ENCODE measurements at places on chromosomes 3 and 15. TPM values are rescaled to one million over a fixed set of nuclear protein-coding genes. Genes with fewer than 3 reads are reported as not detected.

DNA sequence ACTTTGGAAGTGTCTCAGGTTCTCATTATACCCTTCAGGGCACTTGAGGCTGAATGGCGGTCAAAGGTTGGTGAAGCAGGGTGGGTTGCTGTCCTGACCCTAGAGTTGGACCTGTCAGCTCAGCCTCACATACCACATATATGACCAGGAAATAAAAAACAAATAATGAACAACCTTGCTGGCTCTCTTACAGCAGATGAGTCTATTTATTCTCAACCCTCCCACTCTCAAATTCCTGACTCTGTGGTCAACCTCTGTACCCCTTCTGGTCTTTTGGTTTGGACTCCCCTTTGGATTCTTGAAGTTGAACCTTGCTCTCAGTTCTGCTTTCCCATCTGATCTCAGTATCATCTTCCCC is 16.9 kb downstream of the PPP2R3A start:
- no peak overlapping the region for H3K27ac ChIP-seq
- no peak overlapping the region for H3K4me3 ChIP-seq
- DNase-seq, result no peak
- no peaks in the 10 kb centered on the region for H3K36me3 ChIP-seq
- H3K4me1 ChIP-seq, result no peaks in the 10 kb centered on the region
- peaks cover 2% of the 10 kb centered on the region for H3K27me3 ChIP-seq

DNA sequence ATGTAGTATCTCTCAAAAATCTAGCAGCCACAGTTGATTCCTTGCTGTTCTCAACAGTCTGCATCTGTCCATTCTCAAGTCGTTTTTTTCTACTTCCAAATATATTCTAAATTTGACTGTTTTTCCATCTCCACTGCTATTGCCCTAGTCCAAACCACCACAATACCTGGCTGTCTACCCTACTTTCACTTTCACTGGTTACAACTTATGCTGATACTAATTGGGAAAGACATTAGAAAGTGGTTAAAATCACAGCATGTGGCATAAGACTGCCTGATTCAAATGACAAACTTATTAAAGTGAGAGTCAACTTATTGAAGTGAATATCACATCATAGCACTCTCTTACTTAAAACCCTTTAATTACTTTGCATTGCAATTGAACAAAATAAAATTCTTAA is 72.6 kb downstream of the CHST2 start:
- H3K27ac ChIP-seq, result no peak overlapping the region
- DNase-seq, result no peak
- no peaks in the 10 kb centered on the region for H3K27me3 ChIP-seq
- H3K4me1 ChIP-seq, result peaks cover 14% of the 10 kb centered on the region

- peak; percentile 76 for DNase-seq
- peak overlapping the region; percentile 91 for H3K4me3 ChIP-seq
- peak overlapping the region; percentile 99 for H3K27ac ChIP-seq
- no peaks in the 10 kb centered on the region for H3K27me3 ChIP-seq
- peaks cover 59% of the 10 kb centered on the region for H3K4me1 ChIP-seq
- peaks cover 37% of the 10 kb centered on the region for H3K36me3 ChIP-seq
These were observed 34.8 kb upstream of the CD47 start for GRCh38 chr3:108125550-108126071.

DNA sequence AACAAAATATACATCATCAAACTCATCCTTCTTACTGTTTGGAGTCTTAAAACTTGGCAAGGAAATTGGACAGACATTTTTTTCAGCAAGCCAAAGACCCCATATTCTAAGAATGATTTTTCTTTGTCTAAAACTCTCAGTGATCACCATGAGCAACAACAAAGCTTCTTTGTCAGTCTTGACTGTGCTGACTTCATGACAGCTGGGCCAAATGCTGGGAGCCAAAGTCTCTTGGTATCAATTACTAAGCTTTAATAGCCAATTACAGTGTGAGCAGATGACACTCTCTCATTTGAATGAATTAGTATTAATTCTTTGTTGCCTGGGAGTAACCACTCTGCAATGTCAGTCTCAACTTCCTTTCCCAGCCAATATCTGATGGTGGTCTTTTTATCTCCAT is 48.1 kb upstream of the GK5 start:
- H3K4me1 ChIP-seq, result peaks cover 14% of the 10 kb centered on the region
- H3K36me3 ChIP-seq, result no peaks in the 10 kb centered on the region
- no peak overlapping the region for H3K27ac ChIP-seq
- no peaks in the 10 kb centered on the region for H3K27me3 ChIP-seq
- H3K4me3 ChIP-seq, result no peak overlapping the region

GRCh38 chr3:36282766-36283165 is 97.5 kb upstream of the STAC start:
- no peak for DNase-seq
- no peak overlapping the region for H3K27ac ChIP-seq
- no peaks in the 10 kb centered on the region for H3K4me1 ChIP-seq
- no peak overlapping the region for H3K4me3 ChIP-seq
- no peaks in the 10 kb centered on the region for H3K27me3 ChIP-seq

STRIT1 gene
- total RNA-seq, result not detected

P3H2 gene
- not detected for total RNA-seq

PLOD2 gene
- total RNA-seq, result 0.38 TPM

CCR2 gene
- total RNA-seq, result 2.2 TPM

GOLGA8S gene
- total RNA-seq, result not detected
